Ureter (tissue), 1 donor: ENCODE measurements at places on chromosomes 6 and 20.

GRCh38 chr6:113821445-113821844, 35.7 kb upstream of the MARCKS start:
- no peak for DNase-seq

DNA sequence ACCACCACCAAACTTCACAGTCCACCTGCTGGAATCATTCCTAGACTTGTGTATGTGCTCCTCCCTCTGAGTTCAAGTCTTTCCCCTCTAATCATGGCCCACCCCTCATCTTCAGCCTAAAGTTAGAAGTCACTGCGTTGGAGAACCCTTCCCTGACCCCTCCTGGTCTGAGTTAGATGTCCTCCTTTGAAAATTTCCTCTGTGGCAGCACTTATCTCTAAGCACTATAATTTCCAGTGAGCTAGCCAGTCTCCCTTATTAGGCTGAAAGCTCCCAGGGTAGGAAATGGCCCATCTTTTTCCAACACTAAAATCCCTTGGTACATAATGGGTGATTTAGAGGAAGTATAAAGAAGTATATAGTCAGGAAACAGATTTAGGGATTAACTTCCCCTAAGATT, 63.2 kb downstream of the SESN1 start:
- DNase-seq: no peak

- no peak for DNase-seq
Measured at GRCh38 chr20:12331236-12331635, 413.5 kb downstream of the BTBD3 start.

GRCh38 chr20:47875297-47876025, 90.2 kb upstream of the SULF2 start:
- DNase-seq: no peak

DNA sequence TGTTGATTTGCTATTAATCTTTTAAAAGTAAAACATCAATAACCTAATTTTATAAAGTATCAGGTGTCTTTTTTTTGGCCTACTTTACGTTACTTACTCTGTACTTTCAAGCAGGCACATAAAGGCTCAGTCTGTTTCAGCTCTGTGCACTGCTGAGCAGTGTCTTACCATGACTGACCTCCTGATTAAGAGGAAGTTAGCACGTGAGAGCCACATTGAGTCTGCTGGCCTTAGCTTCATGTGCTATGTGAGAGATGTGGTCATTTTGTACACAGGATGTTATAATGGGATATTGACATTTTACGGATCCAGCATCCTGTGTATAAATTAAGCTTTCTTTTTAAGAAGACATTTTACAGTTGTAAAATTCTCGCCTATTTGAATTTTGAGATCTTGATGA, 31.9 kb downstream of the ARID1B start:
- DNase-seq: no peak

- no peak for DNase-seq
Measured at GRCh38 chr6:157714153-157714490, 108.9 kb upstream of the SNX9 start.

DNA sequence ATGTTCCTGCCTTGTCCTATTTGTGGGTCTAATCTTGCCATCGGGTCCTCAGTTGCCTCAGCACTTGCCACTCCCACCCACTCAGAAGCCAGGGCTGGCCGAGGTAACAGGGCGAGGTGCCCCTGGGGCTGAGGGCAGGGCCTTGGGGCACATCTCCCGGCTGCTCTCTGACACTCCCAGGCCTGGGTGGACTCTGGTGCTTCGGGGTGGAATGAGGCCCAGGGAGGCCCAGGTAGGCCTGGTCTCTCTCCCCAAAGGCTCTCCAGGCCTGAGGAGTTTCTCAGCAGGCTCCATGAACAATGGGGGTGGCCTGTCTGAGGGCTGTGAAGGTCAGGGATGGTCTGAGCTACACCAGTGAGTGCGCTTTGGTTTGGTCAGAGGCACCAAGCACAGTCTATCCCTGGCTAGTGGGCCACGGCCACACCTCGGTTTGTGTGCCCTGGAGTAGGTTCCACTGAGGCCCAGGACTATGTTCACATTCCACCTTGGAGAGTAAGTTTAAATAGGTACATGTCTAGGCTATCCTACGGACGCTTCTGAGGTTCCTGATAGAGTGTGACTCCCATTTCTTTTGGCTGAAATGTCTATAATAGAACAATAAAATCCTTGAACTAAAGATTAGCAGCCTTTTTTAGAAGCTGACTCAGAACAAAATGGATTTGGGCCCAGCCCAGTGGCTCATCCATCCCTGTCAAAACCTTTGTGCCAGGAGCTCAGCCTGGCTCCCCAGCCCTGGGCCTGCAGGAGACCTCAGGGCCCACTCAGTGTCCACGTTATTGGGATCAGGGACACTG, 78.8 kb downstream of the SLC24A3 start:
- DNase-seq: no peak

GRCh38 chr6:37638414-37639341, 59.0 kb downstream of the MDGA1 start:
- DNase-seq: no peak

DNA sequence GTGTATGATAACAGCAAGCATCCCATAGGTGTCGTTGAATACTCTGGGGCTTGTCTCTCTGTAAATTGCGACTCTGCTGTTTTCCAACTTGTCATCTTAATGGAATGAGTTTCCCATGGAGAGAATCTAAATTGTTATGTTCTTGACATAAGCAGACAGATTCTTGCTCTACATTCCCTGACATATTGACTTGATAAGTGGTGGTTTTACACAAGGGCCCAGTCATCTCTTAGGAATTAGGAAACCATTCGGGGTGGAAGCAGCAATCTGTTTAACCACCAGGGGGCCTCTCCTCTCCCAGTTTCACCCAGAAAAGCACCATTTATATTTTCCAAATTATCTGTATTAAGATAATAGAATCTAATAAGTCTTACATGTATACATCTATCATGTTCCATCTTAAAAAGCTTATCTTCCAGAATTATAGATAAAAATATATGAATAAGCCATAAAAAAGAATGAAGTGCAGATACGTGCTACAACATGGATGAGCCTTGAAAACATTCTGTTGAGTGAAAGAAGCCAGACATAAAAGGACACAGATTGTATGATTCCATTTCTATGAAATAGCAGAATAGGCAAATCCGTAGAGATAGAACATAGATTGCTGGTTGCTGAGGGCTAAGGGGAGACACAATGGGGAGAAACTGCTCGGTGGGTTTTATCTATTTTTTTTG, 23.1 kb upstream of the MROH8 start:
- peak; percentile 48 for DNase-seq

- no peak for DNase-seq
Measured at GRCh38 chr20:36802326-36803222, 29.0 kb upstream of the DSN1 start.

GRCh38 chr6:50843842-50844241, 25.2 kb downstream of the TFAP2B start:
- DNase-seq: no peak

GRCh38 chr6:131868836-131869235, 61.0 kb downstream of the ENPP1 start:
- no peak for DNase-seq

GRCh38 chr6:7540595-7540994, 876 bp upstream of the DSP start:
- DNase-seq: no peak

DNA sequence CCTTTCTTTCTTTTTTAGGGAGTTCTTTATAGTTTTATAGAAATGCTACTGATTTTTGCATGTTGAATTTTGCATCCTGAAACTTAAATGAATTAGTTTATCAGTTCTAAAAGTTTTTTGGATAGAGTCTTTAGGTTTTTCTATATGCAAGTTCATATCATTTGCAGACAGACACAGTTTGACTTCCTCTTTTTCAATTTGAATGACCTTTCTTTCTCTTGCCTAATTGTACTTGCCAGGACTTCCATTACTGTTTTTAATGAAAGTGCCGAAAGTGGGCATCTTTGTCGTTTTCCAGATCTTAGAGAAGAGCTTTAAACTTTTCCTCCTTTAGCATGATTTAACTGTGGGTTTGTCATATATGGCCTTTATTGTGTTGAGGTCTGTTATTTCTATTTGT, 21.1 kb upstream of the EDN1 start:
- DNase-seq: no peak

- no peak for DNase-seq
Measured at GRCh38 chr6:88567696-88568095, 395.7 kb downstream of the RNGTT start.

DNA sequence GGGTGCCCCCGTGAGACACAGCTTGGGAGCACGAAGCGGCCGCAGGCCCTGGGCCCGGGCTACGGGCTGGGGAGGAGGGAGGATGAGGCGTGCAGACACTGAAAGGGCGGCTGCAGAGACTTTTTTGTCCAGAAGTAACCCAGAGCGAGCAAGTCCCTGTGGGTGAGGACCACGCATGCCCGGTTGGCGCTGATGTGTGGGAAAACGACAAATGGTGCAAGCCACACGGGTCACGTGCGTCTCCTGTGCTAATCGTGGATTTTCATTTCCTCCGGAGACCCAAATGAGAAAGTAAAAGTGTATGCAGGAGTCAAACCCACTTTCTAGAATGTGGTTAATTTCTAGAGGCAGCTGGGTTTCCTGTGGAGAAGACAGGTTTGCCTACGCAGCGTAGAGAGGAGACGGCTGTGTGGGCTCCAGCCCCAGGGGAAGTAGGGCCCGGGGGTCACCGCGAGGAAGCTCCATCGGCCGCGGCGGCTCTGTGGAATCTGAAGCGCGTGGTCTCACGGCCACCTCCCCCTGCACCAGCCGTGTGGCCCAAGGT, 19.0 kb downstream of the DLL1 start:
- DNase-seq: no peak

DNA sequence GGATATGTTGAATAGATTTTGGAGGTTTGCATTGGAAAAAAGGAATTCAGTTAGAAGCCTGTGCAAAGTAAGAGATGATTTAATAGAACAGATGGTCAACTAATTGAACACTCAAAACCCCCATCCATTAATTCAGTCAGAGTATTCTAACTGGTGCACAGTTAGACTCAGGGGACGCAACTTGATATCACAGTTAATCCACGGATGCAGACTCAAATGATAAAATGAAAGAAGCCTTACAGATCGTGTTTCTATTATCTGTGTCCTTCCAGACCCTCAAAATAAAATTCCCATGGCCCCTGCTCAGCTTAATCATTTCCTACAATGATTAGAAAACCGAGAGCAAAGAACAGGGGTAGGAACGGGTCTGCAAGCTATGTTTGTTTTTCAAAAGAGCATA, 45.4 kb upstream of the DTNBP1 start:
- DNase-seq: no peak

DNA sequence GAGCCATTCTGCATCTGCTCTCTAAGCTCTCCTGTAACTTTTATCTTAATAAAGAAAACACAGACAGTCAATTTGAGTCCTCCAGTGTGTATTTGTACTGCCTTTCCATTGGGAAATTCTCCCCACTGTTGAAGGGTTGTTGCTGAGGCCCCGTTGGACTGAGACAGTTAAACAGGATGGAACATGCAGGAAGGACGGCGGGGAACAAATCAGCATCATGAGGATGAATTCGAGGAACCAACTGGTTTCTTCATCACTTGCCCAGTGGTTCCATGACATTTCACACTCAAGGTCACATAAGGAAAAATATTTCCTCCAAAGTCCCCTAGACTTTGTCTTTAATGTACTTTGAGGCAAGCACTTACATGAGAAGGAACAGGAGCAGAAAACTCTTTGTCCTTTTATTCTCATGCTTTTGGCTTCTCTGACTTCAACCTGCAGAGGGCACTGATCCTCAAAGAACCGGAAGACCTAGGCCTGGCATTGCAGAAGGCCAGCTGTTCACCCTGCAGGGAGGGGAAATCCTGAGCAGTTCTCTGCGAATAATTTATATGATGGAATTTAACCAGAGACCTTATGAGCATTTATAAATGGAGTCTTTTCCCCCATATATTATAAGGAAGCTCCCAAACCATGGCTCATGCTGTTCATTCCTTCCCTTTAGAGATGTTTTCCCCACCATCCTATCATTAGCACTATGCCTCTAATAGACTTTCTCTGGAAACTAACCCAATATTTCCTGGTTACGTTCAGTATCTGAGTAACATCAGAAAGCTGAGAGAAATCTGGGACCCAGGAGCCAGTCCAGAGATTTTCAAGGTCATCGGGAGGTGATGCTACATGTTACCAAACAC, 55.2 kb upstream of the ADGRF1 start:
- DNase-seq: peak; percentile 81

- DNase-seq: peak; percentile 87
Measured at GRCh38 chr20:24994470-24995368, 2.2 kb upstream of the APMAP start.

GRCh38 chr6:16973545-16974386, 128.1 kb upstream of the STMND1 start:
- no peak for DNase-seq

DNA sequence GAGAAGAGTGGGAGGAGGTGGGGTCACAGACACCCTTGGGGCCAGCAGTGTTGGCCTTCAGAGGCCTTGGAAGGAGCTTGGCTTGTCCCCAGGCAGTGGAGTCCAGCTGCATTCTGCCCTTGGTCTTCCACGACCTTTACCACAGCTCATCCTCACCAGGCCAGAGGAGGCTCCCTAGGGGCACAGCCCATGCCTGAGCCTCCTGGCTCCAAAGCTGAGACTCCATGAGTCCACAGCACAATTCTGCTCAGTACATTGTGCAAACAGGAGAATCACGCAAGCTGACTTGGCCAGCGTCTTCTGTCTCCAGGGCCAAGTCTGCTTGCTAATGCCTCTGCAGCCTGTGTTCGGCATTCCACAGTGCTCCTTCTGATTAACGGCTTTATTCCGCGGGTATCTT, 337.2 kb downstream of the SMOC2 start:
- DNase-seq: no peak

- no peak for DNase-seq
Measured at GRCh38 chr6:11785415-11785773, 6.8 kb upstream of the ADTRP start.

DNA sequence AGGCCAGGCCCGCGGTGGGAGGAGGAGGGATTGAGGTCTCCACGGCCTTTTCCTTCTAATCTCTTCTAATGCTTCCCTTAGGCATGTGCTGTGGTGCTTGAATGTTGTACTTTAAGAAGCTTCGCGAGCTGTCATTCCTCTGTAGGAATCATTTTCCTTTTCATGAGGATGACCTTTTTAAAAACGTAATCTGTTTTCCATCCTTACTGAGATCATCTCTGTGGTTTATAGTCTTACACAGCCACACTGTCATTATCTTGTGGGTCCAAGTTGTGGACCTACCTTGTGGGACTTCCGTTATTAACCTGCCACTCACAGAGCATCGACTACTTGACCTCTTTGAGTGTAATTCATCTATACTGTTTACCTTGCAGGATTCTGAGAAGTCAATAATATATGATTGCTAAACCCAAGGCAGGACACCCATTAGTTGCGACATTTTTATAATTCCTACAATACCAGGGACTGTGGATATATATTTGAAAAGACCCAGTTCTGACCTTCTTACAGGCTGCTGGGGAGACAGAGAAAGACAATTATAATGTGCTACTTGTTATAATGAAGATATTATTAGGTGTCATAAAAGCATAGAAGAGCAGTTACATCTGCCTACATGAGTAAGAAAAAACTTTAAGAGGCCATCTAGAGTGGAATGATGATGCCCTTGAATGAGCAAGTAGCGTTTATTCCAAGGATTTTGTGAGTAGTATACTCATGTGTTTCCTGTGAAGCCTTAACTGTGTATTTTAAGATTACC, 842 bp downstream of the SLC25A27 start:
- no peak for DNase-seq
